Right renal cortex interstitium (tissue), 3 donors: ENCODE measurements at places on chromosomes 4 and X. TPM values are rescaled to one million over a fixed set of nuclear protein-coding genes. Genes with fewer than 3 reads are reported as not detected.

The FHL1 gene
- 61.8 TPM for polyA plus RNA-seq

GRCh38 chr4:114519368-114519767 lies 79.2 kb upstream of the UGT8 start:
- no peak for DNase-seq

DNA sequence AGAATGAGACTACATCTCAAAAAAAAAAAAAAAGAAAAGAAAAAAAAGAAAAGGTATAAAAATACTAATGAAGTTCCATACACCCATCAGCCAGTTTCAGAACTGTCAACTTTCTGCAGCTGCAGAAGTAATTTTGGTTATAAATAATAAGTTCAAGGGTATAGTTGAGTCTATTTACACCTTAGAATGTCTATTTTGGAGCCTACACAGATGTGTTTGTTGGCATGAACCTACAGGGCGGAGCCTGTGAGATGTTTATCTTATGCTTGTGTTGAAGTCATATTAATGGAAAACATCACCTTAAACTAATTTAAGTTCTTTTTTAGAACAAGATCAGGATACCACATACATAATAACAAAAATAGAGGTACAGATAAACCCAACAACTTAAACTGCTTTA lies 85.8 kb downstream of the RAPGEF2 start:
- no peak for DNase-seq

DNA sequence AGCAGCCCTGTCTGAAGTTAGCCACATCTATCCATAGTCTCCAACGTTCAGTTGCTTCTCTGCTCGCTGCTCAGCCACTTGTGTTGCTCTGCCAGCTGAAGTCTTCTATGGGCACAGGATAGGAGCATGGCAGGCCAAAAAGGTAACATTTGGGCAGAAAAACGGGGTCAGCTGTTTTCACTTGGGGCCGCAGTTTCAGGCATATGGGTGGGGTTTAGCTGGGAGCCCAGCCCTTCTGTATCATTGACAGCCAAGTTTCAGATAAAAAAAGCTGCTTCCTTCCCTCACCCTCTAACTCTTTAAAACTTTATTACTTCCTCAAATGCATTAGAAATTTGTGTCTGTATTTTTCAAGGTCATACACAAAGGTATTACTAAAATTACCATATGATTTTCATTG lies 18.4 kb upstream of the MANBA start:
- no peak for DNase-seq

- no peak for DNase-seq
Observed at GRCh38 chrX:39492497-39493162, 605.1 kb downstream of the BCOR start.

DNA sequence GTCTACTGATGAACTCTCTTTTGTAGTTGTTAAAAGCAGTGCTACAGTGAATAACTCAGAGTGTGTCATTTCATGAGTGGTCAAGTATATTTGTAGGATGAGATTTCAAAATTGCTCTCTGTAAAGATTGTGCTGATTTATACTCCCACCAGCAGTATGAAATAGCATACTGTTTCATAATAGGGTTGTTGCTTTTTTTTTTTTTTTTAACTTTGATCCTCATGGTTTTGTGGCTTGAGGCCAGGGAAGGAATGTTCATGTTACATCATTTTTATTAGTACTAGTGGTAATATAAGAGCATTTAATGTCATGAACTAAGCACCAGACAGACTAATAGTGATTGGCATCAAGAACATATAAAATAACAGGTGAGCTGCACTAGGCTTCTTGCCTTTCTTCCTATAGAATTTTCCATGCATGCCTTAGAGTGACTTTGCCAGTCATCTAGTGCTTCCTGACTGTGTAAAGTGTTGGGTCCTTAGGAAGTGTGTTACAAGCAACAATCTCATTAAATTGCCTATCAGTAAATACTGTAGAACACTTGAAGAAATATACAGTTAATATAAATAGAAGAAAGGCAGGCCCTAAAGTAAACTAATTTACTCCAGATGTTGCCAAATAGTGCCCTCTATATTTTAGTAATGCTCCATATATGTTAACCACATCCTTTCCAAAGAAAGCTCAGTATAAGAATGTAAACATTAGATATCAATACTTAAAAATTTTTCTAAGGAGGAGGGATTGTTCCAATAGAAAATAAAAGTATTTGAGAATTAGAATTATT lies 38.6 kb upstream of the MSMO1 start:
- no peak for DNase-seq
